ENCODE measurements at places on chromosomes 4 and X. TPM values are rescaled to one million over a fixed set of nuclear protein-coding genes. Genes with fewer than 3 reads are reported as not detected.

SLC26A1 gene
- total RNA-seq, result 2.9 TPM

- ATAC-seq, result no peak
These were observed 15.6 kb downstream of the ALPK1 start for GRCh38 chr4:112312610-112313239.

- ATAC-seq, result no peak
These were observed 17.0 kb upstream of the SRD5A3 start for GRCh38 chr4:55329012-55329411.

DNA sequence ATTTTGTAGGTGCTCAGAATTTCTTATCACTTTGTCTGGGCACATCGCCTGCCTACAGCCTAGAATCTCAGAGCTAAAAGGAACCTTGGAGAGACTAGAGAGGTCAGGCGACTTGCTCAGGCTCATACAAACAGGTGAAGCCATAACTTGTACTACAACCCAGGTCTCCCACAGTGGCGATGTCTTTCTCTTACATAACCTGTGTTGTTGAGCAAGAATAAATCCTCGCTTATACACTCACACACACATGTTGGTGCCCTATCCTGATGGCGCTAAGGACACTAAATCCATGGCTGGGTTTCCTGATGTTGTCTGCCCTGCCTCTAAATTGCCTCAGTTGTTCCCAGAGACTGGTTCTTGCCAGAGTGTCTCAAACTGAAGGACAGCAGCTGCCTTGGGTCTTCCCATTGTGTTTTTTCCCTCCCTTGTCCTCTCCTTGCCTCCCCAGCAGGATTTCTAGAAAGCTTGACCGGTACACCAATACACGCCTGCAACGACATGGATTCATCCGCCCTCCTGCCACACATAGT is 1.6 kb downstream of the TSC22D3 start:
- ATAC-seq, result no peak
